ENCODE measurements at places on chromosomes 1 and 21.

DNA sequence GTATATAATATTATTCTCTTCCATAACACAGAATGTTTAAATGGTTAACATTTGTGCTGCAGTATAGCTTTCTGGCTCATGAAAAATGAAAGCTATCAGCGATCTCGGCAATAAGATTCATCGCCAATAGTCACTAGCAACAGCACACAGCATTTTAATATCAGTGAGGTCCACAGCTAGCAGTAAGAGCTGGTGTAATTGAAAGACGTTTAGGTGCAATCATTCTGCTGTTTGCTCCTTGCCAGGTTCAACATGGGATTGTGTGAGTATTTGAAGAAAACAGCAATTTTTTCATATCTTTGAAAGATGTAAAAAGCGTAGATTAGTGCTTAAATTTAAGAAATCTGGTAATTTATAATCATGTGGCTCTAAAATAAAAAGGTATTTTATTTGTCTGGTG is 20.1 kb downstream of the PRKACB start:
- no peak for DNase-seq

- DNase-seq, result no peak
Measured at GRCh38 chr1:239587066-239587465, 200.7 kb downstream of the CHRM3 start.

DNA sequence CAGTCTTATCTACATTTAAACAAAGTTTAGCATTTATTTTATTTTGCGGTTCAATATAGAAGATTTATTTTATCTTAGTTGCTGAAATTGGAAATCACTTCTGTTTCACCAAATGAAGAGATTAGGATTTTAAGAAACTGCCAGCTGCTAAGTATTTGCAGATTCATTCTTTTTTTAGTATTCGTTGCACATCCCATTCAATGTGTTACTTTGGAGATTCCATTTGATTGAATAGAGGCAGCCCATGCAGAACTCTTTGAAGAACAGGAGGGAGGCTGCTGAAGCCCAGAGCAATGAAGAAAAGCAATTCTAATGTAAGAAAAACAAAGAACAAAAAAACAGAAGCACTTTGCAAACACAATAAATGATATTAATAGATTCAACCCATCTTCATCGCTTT is 38.6 kb upstream of the IL12RB2 start:
- DNase-seq, result no peak

DNA sequence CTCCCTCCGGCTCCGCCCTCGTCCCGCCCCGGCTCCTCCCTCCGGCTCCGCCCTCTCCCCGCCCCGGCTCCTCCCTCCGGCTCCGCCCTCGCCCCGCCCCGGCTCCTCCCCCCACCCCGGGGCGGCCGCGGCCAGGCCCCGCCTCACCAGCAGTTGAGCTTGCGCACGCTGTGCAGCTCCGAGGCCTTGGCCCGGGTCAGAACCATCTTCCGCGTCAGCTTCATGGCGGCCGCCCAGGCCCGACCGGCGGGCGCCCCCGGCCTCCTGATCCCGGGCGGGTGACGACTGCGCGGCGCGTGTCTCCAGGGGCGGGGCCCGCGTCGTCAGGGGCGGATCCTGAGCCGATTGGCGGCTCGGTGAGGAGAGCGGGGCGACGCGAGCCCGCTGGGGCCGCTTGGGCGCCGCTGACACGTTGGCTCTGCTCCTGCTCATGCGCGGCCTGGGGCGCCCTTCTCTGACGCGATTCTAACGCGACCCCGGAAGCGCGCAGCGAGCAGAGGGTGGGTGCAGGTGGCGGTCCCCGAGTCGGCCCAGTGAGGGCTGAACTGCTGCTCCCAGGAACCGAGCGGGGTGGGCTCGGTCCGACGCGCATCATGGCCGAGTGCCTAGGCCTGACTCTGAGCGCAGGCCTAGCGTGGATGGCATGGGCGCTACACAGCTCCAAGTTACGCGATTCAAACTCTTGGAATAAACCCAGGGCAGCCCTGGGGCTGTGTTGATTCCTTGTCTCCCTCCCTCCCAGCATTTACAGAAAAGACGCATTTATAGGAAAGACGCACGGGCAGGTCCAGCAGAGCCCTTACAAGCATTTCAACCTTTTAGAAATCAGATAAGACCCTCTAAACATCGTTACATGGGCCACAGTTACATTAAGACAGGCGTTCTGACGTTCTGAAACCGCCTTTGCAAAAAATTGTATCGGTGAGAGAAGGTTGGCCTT is at the start of gene CFAP410:
CFAP410 (minus strand) TSS at position 420 of the 940 bp plus-strand sequence; CDS start at position 224, 196 bp downstream.
- DNase-seq, result peak; percentile 78

GRCh38 chr21:8989721-8990325 is 1531.6 kb upstream of the TPTE start:
- peak; percentile 86 for DNase-seq

DNA sequence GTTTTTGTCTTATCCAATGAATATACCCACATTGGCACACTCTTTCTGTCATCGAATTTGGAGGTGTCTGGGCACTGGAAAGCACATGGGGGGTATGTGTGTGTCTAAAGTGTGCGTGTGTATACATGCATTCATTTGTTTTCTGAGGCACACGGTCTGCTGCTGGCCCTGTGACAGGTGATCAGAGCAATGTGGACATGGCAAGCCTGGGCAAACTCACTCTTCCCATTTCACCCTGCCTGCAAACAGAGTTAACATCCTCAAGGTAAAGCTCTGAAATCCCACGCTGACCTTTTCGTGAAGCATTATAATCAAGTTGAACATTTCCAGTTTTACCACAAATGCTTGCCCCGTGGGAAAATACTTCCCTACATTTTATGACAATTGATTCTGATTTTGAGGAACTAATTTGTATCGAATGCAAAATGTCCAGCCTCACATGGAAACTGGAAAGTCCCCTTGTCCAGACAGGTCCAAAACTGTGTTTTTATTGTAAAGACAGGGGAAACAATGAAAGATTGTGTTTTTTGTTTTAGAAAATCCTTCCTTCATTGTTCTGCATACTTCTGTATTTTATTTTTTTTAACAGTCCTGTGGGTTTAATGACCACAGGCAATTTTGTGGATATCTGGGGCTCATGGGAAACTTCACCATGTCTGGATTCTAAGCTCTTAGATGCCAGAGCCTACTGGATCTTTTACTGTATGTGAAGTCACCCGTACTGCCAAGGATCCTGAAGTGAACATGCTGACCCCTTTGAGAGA is 160.9 kb downstream of the PBX1 start:
- DNase-seq, result peak; percentile 64

DNA sequence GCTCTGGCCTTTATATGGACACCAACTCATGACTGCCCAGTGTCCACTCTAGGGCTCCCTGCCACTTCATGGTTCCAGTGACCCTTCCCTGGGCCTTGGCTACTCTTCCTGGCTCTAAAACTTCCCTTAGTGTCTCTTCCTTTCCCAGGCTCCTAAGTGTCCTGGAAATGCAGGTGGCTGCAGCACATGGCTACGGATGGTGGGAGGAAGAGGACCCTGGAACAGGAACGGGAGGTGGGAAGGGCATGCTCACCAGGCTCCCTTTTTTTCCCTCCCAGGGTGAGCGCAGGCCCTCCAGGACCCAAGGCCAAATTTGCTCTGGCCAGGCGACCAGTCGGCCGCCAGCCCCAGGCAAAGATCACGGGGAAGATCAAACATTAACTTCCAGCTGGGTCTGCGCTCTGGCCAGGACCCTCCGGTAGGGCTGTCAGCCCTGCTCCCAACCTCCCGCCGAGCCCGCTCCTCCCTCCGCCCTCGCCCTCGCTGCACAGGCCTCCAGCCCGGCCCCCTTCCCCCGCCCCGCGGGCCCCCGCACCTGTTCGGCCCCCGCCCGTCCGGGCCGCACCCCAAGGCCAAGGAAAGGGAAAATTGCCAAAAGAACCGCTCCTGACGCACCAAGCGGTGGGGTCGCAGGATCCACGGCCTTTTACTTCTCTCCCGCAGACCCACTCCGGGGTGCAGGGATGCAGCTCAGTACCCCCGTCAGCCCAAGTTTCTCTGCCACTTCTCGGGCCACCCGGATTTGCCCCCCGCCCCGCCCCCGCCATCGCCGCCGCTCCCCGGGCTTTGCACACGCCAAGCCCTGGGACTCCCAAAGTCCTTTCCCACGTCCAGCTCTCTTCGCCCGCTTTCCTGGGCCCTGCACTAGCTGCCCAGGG is 894 bp downstream of the TCEA3 start:
- no peak for DNase-seq

- no peak for DNase-seq
Measured at GRCh38 chr1:9376430-9376829, 83.7 kb downstream of the SPSB1 start.

DNA sequence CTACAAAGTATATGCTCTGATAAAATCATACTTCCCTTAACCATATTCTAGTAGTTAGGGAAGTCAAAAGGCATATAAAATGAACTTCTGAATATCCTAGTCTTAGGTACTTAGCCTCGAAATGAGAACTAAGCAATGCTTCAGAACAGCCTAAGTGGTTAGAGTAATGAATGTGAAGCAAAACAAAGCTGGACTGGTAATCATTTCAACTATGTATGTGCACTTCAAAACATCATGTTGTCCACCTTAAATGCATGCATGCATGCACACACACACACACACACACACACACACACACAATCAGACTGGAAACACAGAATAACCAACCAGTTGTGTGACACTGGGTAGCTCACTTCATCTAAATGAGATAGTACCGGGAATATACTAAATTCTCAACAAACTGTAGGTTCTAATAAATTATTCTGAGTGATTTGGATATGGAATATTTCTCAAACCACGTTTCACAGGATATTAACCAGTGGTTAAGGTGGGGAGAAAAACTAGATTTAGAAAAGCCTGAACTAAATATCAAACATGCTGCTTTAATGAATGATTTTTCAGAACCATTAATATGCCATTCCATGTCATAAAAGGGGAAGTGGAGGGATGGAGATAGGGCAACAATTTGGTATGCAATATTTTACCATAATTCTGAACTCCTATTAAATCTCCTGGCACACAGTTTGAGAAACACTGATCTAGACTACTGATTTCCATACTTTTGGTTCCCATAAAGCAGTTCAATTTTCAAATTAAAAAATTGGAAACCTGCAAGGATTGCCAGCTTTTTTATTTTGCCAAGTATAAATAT is 19.5 kb downstream of the RNF115 start:
- no peak for DNase-seq

GRCh38 chr1:159469921-159470533 is 30.5 kb downstream of the OR10J1 start:
- DNase-seq, result no peak

- DNase-seq, result no peak
Measured at GRCh38 chr1:243727503-243728203, 122.4 kb downstream of the AKT3 start.

GRCh38 chr1:179091691-179092165 is 9.9 kb downstream of the TOR3A start:
- DNase-seq, result no peak

DNA sequence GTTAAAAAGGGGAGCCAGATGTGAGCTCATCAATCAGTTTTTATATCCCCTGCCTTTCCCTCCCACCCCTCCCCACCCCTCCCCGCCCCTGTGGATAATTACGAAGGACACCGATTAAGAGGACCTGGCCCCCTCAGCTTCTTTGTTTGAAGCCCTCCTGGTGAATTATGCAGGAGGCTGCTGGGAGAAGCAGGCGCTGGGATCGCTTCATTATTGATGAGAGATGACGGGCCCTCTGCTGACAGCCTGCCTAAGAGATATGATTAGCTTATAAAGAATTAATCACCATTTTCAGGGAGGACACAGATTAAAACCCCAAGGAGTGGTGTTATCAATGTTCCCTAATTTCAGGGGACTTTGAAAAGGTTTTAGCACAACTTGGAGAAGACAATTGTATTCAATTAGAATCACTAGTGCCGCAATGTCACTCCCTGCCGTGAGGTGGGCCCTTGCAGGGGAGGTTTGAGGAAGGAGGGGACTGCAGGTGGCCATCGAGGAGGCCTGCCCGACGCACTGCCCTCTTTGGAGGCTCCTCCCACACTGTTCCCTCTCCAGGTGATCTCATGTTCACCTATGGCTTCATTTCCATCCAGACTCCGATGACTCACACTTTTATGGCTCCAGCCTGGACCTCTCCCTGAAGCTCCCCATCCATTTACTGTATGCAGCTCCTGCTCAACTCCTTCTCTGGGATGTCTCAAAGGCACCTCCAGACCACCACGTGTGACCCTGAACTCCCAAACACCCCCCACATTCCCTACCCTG is 67.0 kb upstream of the KLHDC7A start:
- DNase-seq, result no peak

GRCh38 chr1:30606166-30606565 is 117.2 kb downstream of the MATN1 start:
- DNase-seq, result no peak

GRCh38 chr1:66359269-66359668 is 174.7 kb upstream of the SGIP1 start:
- no peak for DNase-seq

DNA sequence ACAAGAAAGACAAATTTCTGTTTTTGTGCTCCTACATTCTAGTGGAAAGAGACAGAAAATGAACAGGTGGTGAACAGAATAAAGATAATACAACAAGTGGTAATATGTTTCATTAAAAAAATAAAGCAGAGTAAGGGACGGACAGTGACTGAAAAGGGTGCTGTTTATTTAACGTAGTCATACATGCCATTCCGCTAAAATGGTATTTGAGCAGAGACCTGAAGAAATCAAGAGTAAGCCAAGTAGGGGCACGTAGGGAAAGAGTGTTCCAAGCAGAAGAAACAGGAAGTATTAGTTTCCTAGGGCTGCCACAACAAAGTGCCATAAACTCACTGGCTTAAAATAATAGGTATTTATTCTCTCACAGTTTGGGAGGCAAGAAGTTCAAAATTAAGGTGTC is 65.6 kb upstream of the KCTD3 start:
- peak; percentile 82 for DNase-seq

DNA sequence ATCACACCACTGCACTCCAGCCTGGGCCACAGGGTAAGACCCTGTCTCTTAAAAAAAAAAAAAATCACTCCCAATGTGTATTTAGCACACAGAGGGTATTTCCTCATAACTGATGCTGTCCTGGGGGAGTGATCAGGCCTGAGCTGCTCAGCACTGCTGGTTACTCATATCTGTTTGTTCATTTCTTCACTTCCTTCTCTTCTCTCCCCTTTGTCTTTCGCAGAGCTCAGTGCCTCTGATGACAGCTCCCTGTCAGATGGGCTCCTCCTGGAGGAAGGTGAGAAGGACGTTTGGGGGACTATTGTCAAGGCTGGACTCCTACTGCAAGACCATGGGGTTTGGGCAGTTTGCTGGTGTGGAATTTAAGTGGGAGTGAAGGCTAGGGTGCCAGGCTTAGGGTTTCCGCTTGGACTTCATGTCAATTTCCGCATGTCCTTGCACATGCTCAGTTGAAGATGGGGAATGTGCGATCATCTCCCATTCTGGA is 13.0 kb downstream of the INAVA start:
- DNase-seq, result peak; percentile 84

- no peak for DNase-seq
Measured at GRCh38 chr1:228185641-228185965, 20.0 kb downstream of the IBA57 start.

- no peak for DNase-seq
Measured at GRCh38 chr1:227604446-227604845, 41.1 kb downstream of the ZNF678 start.

Measured in bronchial epithelial cell (primary cell).